Left lung (tissue), 14 donors: ENCODE measurements at places on chromosomes 2 and 18.

GRCh38 chr18:13252686-13253410 is 34.3 kb downstream of the LDLRAD4 start:
- H3K27ac ChIP-seq: no peak overlapping the region
- DNase-seq: no peak
- no peak overlapping the region for H3K4me3 ChIP-seq
- no peaks in the 10 kb centered on the region for H3K36me3 ChIP-seq

- no peak overlapping the region for H3K27ac ChIP-seq
- no peaks in the 10 kb centered on the region for H3K27me3 ChIP-seq
- H3K4me3 ChIP-seq: no peak overlapping the region
- no peak for DNase-seq
Observed at GRCh38 chr2:23693606-23693951, 233.3 kb downstream of the ATAD2B start.

DNA sequence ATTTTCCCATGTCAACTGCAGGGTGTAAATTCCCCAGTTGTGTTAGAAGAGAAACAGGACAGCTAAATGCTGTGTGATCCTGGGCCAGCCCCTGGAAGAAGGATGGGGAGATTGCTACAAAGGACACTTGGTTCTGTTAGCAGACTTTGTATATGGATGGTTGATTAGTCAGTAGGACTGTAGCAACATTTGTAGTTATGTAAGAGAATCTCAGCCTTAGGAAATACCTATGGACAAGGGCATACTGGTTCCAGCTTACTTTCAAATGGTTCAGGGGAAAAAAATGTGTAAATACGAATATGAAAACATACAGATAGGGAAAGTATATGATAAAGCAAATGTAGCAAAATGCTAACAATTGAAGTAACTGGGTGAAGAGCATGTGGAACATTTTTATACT is 47.6 kb downstream of the GNAL start:
- DNase-seq: no peak
- H3K36me3 ChIP-seq: no peaks in the 10 kb centered on the region
- no peaks in the 10 kb centered on the region for H3K27me3 ChIP-seq
- H3K27ac ChIP-seq: no peak overlapping the region

- H3K36me3 ChIP-seq: no peaks in the 10 kb centered on the region
- no peaks in the 10 kb centered on the region for H3K27me3 ChIP-seq
- no peak for DNase-seq
- H3K27ac ChIP-seq: no peak overlapping the region
- H3K4me1 ChIP-seq: no peaks in the 10 kb centered on the region
Observed at GRCh38 chr18:7545734-7546133, 21.4 kb upstream of the PTPRM start.

- H3K4me3 ChIP-seq: no peak overlapping the region
- H3K36me3 ChIP-seq: no peaks in the 10 kb centered on the region
- H3K27me3 ChIP-seq: no peaks in the 10 kb centered on the region
- no peak for DNase-seq
- H3K4me1 ChIP-seq: no peaks in the 10 kb centered on the region
Observed at GRCh38 chr18:8501044-8501443, 108.2 kb upstream of the RAB12 start.

GRCh38 chr18:51340332-51340731 is 142.9 kb upstream of the MEX3C start:
- no peaks in the 10 kb centered on the region for H3K36me3 ChIP-seq
- no peak overlapping the region for H3K4me3 ChIP-seq
- H3K27ac ChIP-seq: no peak overlapping the region
- H3K27me3 ChIP-seq: no peaks in the 10 kb centered on the region

DNA sequence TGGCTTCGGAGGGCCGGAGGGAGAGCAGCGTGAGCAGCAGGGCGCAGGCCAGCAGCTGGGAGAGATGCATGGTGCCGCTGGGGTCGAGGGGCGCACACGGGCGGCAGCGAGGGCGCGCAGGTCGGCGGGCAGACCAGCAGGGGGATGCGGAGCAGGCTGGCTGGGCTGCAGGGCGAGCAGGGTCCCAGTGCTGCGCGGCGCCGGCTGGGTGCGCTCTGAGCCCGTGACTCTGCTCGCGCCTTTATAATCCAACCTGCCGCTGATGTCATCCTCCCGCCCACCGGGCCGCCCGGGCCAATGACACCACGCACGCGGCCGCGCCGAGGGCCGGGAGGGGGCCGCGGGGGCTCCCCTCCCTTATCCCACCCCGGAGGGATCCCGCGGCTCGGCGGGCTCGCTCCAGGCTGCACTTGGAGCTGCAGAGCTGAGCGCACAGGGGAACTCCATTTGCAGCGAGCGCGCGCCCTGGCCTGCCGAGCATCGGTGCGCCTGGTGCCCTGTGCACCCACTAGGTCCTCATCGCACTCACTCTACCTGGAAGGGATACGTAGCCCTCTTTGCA is at the start of gene NPPC:
NPPC (minus strand) TSS at position 217 of the 562 bp plus-strand sequence; CDS start at position 70, 147 bp downstream.
- H3K27me3 ChIP-seq: peaks cover 86% of the 10 kb centered on the region
- peak within 1 kb of the TSS; percentile 26 for H3K4me3 ChIP-seq
- peak; percentile 30 for DNase-seq
- H3K36me3 ChIP-seq: no peaks in the 10 kb centered on the region
- no peak within 1 kb of the TSS for H3K27ac ChIP-seq
- peaks cover 13% of the 10 kb centered on the region for H3K4me1 ChIP-seq
